ENCODE measurements at places on chromosomes 12 and 14. TPM values are rescaled to one million over a fixed set of nuclear protein-coding genes. Genes with fewer than 3 reads are reported as not detected.

Gene HDAC7
- total RNA-seq, result 112 TPM

Gene KRT6C
- not detected for total RNA-seq

Gene DCN
- 1,972 TPM for total RNA-seq

Gene GLIPR1L1
- not detected for total RNA-seq

Gene DTX1
- 0.41 TPM for total RNA-seq

Gene ARHGAP9
- total RNA-seq, result 32.0 TPM

Gene KCNJ8
- total RNA-seq, result 7.0 TPM

Gene SCN8A
- not detected for total RNA-seq

Gene COQ5
- 16.5 TPM for total RNA-seq

Gene FAM90A1
- not detected for total RNA-seq

Gene WDHD1
- total RNA-seq, result 1.8 TPM

Gene SBNO1
- total RNA-seq, result 15.6 TPM

Gene BDKRB1
- 1.8 TPM for total RNA-seq

Gene UNC119B
- 26.8 TPM for total RNA-seq

Gene MYO1A
- total RNA-seq, result 2.2 TPM

Gene ASPG
- 0.14 TPM for total RNA-seq

Gene LALBA
- not detected for total RNA-seq

Gene C14orf132
- 23.0 TPM for total RNA-seq

Gene AKAP6
- 78.9 TPM for total RNA-seq

Gene HAL
- not detected for total RNA-seq

Gene STON2
- total RNA-seq, result 10.4 TPM

Gene LRP6
- 41.5 TPM for total RNA-seq

Gene KRT2
- total RNA-seq, result not detected

Gene GPR65
- total RNA-seq, result 1.9 TPM

Gene GPR132
- 2.3 TPM for total RNA-seq

Gene CYP27B1
- total RNA-seq, result 0.81 TPM

Gene CELA1
- total RNA-seq, result not detected

Gene WNT1
- 1.2 TPM for total RNA-seq

Gene OAS2
- 21.2 TPM for total RNA-seq

Data from thoracic aorta (tissue), 2 donors.